ENCODE measurements at places on chromosomes 6 and 20. TPM values are rescaled to one million over a fixed set of nuclear protein-coding genes. Genes with fewer than 3 reads are reported as not detected.

DNA sequence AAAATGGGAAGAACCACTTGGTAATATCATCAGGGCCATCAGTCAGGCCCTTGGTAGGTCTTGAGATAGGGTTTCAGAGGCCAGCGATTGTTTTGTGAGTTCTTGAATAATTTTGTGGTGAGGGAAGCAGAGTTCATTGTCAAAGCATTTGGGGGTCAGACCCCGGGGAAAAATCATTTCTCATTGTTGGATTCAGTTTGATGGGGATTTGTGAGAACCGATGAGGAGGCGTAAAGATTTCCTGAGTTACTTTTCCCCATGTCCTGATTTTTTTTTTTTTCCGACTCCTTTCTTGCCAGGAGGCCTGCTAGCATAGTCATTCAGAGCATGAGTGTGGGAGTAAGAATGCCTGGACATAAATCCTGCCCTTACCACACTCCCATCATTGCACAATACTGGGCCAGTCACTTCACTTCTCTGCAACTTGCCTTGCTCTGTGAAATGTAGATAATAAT lies 60.3 kb downstream of the TSHZ2 start:
- DNase-seq = no peak
- peaks cover 1% of the 10 kb centered on the region for H3K27me3 ChIP-seq

DNA sequence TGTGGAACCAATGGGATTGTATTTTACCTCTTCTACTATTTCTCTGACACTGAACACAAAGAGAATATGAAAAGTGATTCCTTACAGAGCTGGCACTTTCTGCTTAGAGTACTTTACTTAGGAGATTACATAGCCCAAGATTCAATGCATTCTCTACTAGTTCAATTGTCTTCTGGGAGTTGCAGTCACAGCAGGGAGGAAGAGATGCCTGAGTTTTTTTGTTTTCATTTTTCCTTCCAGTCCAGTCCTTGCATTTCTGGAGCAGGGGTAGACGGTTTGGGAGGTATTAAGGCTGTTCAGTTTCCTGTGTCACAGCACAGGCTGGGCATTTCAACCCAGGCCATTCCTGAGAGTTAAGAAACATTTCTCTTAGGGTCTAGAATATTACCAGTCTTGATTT lies 42.0 kb upstream of the SLC2A12 start:
- no peak overlapping the region for H3K27ac ChIP-seq
- no peaks in the 10 kb centered on the region for H3K27me3 ChIP-seq
- no peak for DNase-seq
- no peak overlapping the region for H3K4me3 ChIP-seq

DNA sequence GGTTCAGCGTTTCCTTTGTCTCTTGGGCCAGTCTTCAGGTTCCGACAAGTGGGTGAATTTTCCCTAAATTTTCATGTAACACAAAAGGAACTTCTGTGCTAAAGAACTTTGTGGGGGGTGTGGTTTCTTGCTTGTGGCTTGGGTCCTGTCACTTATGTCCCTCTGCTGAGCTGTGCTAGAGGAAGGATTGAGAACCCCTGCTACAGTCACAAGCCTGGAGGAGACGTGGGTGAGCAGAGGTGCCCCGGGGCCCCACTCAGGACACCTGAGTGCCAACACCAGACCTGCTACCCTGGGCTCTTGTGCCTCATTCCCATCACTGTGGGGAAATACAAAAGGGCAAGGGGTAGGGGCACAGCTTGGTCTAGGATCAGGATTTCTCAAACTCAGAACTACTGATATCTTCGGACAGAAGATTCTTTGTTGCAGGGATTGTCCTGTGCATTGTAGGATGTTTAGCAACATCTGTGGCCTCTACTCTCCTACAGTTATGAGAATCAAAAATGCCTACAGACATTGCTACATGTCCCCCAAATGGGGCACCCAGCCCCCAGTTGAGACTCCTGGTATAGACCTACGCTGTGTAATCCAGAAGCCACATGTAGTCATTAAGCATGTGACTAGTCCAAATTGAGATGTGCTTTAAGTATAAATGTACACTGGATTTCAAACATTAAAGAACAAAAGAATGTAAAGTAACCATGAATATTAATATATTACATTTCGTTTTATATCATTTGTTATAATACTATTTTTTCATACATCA lies 128.7 kb downstream of the LY86 start:
- no peaks in the 10 kb centered on the region for H3K36me3 ChIP-seq
- H3K4me1 ChIP-seq = peaks cover 10% of the 10 kb centered on the region
- no peak for DNase-seq
- H3K4me3 ChIP-seq = no peak overlapping the region

- peaks cover 20% of the 10 kb centered on the region for H3K4me1 ChIP-seq
- peak within 1 kb of the TSS; percentile 17 for H3K27ac ChIP-seq
- H3K36me3 ChIP-seq = no peaks in the 10 kb centered on the region
- peak within 1 kb of the TSS; percentile 70 for H3K4me3 ChIP-seq
These were observed at the start of gene PM20D2 for GRCh38 chr6:89145956-89146717. TSS of gene PM20D2 (plus strand) at chr6:89146055. CDS start at chr6:89146145, 90 bp downstream.

DNA sequence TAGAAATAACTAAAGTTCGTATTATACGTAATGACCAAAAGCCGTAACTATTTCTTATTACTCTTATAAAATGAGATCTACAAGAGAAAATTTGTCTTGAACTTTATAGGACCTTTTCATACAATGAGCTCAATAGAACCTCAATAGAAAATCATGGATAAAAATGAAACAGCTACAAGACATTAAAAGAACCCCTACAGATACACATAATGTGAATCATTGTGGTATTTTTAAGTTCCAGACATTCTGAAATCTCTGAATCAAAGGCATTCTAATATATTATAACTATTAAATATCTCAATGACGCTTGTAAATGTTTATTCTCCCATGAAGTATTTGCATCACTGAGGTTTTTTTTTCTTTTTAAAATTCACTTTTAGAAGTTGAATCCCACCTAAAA lies 22.2 kb upstream of the POU3F2 start:
- H3K4me3 ChIP-seq = no peak overlapping the region
- H3K4me1 ChIP-seq = no peaks in the 10 kb centered on the region
- H3K27me3 ChIP-seq = no peaks in the 10 kb centered on the region

- no peaks in the 10 kb centered on the region for H3K27me3 ChIP-seq
- no peak overlapping the region for H3K4me3 ChIP-seq
- H3K27ac ChIP-seq = no peak overlapping the region
- H3K36me3 ChIP-seq = no peaks in the 10 kb centered on the region
- no peak for DNase-seq
- no peaks in the 10 kb centered on the region for H3K4me1 ChIP-seq
These were observed 307.2 kb downstream of the FRK start for GRCh38 chr6:115753446-115753845.

GRCh38 chr6:74631564-74631963 lies 574.3 kb downstream of the COL12A1 start:
- H3K4me1 ChIP-seq = no peaks in the 10 kb centered on the region
- no peaks in the 10 kb centered on the region for H3K27me3 ChIP-seq
- no peaks in the 10 kb centered on the region for H3K36me3 ChIP-seq
- no peak overlapping the region for H3K27ac ChIP-seq

- DNase-seq = no peak
- H3K27me3 ChIP-seq = no peaks in the 10 kb centered on the region
- peaks cover 32% of the 10 kb centered on the region for H3K4me1 ChIP-seq
- no peak overlapping the region for H3K4me3 ChIP-seq
These were observed 51.4 kb downstream of the ZDHHC14 start for GRCh38 chr6:157432231-157432891.

The SPATS1 gene
- not detected for total RNA-seq

GRCh38 chr6:111938710-111939109 lies 65.5 kb upstream of the FYN start:
- H3K27ac ChIP-seq = no peak overlapping the region
- H3K4me3 ChIP-seq = no peak overlapping the region
- no peaks in the 10 kb centered on the region for H3K36me3 ChIP-seq

- H3K27me3 ChIP-seq = no peaks in the 10 kb centered on the region
- no peaks in the 10 kb centered on the region for H3K4me1 ChIP-seq
- H3K36me3 ChIP-seq = peaks cover 2% of the 10 kb centered on the region
These were observed 112.0 kb downstream of the LRRC1 start for GRCh38 chr6:53906842-53907241.

DNA sequence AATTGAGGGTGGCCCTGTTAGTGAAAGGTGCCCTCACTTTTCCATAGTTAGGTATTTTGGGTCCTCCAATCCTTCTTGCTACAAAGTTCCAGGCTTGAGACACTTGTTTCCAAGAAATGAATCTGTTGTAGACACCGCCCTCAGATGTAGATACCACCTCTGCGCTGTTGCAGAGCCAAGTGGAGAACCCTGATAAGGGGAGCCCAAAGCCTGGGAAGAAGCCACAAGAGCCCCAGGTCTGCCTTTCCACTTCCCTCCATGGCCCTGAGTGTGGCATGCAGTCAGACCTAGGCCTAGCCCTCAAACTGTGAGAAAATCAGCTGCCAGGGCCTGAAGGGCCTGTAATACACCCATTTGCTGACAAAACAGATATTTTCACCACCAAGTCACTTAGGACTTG lies 37.1 kb downstream of the DTD1 start:
- H3K27me3 ChIP-seq = no peaks in the 10 kb centered on the region
- no peaks in the 10 kb centered on the region for H3K4me1 ChIP-seq
- DNase-seq = no peak

DNA sequence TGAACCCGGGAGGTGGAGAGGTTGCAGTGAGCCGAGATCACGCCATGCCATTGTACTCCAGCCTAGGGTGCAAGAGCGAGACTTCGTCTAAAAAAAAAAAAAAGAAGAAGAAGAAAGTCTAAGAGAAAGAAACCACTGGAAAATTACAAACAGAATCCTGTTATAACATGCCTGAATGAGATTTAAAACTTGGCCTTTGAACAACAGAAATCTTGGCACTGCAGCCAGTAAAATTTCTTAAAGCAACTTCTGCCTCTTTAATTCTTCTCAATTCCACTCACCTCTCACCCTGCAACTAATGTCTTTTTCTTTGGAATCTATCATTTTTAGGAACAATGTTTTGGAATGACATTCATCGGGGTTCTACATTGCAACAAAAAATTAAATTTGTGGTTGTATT lies 26.3 kb downstream of the PM20D2 start:
- no peaks in the 10 kb centered on the region for H3K4me1 ChIP-seq
- no peak overlapping the region for H3K27ac ChIP-seq
- no peaks in the 10 kb centered on the region for H3K27me3 ChIP-seq
- H3K36me3 ChIP-seq = no peaks in the 10 kb centered on the region
